Panc1 (cell line): ENCODE measurements at places on chromosomes 1 and 21. TPM values are rescaled to one million over a fixed set of nuclear protein-coding genes. Genes with fewer than 3 reads are reported as not detected.

GRCh38 chr1:202088206-202088605, 34.5 kb upstream of the GPR37L1 start:
- DNase-seq = no peak

DNA sequence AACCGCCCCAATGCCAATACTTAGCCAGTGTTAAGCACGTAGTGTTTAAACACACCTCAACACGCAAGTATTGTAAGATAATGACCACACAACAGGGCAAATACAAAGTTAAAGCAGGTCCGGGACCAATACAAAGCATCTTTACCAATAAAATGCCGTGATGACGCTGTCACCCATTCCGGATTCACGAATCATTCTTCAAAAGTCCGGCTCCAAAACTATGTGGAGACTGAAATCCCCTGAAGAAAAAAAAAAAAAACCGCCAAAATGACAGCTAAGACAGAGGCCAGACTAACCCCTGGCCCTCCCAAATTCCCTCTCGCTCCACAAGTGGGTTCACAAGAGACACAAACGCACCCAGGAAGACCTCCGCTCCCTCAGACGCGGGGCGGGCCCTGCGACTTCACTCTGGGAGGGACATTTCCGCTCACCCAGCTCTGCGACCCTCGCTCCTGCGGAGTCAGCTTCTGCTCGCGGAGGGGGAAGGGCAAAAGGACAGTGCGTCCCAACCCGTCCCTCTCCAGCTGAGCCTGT, 625 bp upstream of the DARS2 start:
- DNase-seq = no peak

DNA sequence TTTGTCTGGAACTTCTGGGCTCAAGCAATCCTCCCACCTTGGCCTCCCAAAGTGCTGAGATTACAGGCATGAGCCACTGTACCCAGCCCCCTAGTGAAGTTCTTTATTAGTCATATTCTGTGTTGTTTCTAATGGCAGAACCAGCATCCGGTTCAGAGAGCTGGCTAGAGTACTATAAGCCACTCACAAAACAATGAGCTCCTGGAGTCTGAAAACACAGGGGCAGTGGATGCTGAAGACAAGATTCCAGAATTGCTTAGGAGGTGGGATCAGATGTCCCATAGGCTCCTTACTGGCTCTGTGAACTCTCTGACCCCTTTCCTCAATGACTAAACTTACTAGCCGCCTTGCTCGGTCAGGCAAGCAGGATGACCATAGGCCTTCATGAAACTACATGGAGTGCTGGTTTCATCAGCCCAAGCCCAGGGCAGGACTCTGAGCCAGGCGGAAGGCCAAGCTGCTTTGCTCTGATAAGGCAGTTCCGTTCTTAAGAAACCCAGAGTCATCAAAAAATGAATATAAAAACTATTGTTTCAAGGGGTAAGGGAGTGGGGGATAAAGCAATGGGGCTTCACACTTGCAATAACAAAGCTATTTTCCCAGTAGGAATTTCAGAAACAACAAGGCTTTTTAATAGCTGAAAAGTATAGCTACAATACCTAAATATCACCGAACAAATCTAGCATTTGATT, 8.1 kb downstream of the MTHFR start:
- no peak for DNase-seq

- DNase-seq = no peak
Measured at GRCh38 chr1:210024996-210025395, 87.0 kb downstream of the SYT14 start.

DNA sequence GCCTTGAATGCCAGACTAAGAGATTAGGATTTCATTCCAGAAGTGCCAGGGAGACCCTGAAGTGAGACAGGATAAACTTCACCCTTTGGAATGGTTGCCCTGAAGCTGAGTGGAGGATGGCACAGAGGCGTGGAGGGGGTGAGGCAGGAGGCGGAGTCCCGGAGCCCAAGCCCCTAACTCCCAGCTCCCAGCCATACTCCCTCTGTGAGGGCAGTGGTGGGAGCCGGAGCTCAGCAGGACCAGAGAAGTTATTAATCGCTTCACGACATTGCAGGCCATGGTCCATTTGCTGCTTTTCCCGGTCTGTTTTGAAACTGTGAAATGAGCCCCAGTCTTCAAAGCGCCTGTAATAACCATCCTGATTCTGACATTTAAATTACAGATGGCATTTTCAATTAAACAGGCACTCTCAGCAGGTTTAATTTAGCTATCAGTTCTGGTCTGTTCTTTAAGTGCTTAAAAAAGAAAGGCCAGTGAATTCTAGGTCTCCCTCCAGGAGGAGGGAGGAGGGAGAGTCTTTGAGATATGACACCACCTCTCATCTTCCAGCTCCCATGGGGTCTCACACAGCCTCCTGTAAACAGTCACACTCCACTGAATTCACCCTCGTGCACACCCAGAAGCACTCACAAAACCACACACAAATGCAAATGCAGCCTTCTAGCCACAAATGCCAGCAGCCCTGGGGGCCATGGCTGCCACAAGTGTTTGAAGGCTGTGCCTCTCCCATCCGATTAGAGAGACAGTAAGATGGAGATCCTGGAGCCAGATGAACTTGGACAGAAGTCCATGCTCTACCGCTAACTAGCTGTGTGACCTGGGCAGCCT, 19.6 kb downstream of the FBXO2 start:
- no peak for DNase-seq

GRCh38 chr1:209158851-209159250, 424.7 kb upstream of the CAMK1G start:
- DNase-seq = no peak

GRCh38 chr1:232923739-232924386, 26.5 kb upstream of the NTPCR start:
- DNase-seq = no peak

The MIXL1 gene
- 0.69 TPM for total RNA-seq

The GPR3 gene
- 0.95 TPM for total RNA-seq

The LIPI gene
- not detected for total RNA-seq
